ENCODE measurements at places on chromosomes 7 and 10.
A peak's percentile ranks its signal among the peaks of the same experiment; 100 is the strongest.

DNA sequence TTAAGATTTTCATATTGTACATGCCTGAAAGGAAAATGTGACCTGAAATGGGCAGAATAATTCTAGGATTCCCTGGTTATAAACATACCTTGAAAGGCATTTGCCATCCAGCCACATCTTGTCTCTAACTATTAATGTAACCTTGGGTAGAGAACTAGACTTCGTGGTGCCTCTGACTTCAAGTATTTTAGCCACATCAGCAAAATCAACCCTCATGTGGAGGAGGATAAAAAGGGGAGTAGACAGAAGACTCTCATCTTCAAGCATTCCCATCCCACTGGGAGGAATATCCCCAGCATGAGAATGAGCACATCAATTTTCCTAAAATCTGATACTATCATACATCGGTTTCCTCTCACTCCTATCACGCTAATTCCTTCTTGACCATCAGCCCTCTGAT lies 164.7 kb upstream of the NOBOX start:
- no peak for DNase-seq

DNA sequence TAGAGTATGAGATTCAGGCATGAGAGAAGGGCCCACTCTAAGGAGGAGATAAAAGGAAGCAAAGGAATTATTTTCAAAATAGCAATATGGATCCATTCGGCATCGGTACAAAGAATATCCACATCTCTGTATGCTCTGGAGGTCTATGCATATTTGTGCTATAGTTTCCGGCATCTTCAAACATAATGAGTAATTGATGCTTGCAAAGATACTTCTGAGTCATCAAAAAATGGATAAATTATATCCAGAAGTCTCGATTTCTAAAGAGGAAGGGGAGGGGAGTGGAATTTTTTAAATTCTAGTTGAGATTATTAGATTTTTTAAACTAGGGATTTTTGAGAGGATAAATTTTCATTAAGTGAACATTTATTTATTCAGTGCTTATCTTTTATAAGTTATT lies 72.9 kb upstream of the KIAA1217 start:
- no peak for DNase-seq

DNA sequence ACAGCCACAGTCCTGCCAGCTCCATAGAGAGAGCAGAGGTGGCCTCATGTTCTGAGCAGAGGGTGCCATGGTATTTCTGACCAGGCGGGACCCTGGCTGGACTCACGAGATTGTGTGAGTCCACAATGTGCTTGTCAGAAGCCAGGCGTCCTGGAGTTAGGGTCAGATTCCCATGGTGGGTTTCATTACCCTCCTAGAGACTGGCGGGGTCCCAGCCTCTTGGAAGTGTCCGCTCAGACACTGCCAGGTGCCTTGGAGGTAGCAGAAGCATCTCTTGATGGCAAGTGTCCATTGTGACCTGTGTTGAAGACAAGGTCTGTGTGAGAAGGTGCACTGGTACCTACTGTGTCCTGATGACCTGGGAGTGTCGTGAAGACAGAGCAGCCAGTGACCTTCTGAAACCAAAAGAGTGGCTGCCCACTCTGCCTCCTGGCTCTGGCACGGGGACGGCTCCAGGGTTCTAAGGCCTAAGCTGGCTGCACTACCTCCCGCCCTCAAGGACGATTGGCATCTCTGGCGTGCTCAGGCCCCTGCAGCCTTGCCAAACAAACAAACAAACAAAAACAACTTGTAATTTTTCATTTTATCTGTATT lies 56.8 kb downstream of the MGMT start:
- peak; percentile 64 for DNase-seq

DNA sequence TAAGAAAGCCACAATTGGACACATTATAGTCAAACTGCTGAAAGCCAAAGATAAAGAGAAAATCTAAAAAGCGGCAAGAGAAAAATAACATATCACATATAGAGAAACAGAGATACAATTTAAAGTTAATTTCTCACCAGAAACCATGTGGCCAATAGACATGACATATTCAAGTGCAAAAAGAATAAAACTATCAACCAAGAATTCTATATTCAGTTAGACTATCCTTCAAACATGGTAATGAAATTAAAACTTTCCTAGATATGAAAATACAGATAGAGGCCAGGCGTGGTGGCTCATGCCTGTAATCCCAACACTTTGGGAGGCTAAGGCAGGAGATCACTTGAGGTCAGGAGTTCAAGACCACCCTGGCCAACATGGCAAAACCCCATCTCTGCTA lies 129.1 kb upstream of the RNF32 start:
- no peak for DNase-seq

DNA sequence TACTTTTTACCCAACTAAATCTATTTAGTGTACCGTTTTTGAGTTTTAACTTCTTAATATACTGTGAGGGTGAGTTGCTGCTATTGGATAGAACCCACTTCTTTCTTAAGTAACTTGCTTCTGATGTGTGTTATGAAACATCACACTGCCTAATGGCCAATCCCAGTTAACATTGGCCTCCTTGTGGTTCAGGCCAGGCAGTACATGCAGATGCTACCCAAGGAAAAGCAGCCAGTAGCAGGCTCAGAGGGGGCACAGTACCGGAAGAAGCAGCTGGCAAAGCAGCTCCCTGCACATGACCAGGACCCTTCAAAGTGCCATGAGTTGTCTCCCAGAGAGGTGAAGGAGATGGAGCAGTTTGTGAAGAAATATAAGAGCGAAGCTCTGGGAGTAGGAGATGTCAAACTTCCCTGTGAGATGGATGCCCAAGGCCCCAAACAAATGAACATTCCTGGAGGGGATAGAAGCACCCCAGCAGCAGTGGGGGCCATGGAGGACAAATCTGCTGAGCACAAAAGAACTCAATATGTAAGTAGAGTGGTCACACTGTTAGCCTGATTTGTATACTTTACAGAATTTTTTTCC lies 39.7 kb downstream of the TES start:
- DNase-seq = peak; percentile 84

DNA sequence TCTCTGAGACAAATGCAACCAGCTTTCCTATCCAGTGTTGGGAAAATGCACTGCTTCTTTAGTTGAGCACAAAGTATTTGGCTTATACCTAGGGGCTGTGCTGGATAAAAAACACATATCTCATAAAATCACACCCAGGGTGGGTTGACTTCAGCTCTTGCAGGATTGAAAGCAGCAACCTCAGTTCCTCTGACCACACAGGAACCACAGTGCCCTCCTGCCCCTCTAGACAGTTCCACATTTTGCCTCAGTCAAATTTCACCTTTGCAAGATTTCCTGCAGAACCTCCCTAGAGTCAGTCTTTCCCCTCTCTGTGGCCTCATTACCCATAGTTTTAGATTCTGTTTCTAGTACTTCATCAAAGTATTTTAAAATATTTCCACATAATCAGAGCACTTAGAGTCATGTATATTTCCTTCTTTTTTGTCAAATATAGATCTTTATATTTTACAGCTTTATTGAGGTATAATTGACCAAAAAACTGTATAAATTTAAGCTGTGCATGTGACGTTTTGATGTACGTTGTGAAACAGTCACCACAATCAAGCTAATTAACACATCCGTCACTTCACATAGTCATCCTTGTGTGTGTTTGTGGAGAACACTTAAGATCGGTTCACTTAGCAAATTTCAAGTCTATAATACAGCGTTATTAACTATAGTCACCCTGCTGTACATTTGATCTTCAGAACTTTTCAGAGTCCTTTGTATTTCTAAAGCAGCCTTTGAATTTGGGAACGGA lies 37.0 kb upstream of the EGR2 start:
- DNase-seq = no peak

DNA sequence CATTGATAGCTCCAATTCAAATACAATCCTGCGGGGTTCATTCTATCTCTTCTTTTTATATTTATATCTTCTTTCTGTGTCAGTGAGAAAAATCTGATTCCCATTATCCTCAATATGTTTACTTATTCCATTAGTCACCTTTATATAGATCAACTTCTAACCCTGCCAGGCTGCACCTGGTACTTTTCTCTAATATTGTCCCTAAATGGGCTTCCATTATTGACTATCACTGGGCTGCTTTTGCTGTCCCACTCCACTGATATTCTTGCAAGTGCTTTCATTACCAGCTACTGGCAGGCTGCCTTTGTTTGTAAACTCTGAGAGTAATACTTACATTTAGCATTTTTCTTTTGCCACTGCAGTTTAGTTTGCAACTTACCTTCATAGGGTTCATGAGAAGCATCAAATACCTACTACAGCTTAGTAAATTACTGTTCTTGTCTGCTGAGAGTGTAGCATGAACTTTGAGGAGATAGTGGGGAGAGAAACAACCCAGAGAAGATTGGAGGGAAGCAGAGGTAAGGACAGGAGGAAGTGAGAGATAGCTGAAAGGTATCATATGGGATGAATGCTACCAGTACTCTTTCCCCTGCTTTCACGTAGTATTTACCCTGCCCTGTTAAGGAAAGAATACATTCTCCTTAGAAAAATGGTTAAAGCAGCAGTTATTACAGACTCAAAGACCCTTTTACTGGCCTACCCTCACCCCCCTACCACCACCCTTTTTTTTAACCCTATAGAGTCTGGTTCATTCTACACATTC lies 119.1 kb downstream of the PHTF2 start:
- no peak for DNase-seq

GRCh38 chr7:22190736-22191135 lies 166.2 kb downstream of the RAPGEF5 start:
- no peak for DNase-seq

DNA sequence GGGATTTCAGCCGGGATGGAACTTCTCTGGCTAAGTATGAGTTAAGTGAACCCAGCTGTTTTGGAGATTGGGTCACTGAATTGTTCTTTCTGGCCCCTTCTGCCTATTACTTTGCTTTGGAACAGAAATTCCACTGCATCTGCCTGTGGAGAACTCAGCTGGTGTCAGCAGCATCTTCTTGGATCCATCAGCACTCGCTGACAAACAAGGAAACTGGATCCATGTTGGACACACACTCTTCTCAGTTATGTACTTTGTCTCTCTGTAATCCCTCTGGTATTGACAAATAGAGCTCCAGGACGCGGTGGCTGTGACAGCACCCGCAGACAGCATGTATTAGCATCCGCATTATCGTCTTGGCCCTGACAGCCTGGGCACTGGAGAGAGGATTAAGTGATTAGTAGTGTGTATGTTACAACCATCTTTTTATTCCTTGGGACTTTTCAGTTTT lies 73.0 kb upstream of the BMPER start:
- DNase-seq = no peak

DNA sequence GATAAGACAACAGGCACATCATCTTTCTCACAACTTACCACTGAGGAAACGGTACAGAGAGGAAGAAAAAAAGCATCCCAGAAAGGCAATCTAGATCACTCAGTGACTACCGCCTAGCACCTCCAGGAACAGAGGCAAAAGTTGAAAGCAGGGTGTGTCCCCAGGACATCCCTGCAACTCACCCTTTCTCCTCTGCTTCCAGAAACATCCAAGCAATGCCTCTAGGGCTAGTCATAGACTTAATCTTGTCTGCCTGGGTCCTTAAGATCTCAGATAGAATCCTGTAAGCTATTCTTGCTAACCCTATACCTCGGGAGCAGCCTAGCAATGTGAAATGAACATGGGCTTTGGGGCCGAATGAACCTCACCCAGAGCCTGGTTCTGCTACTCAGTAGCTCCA lies 18.8 kb upstream of the PDCD4 start:
- no peak for DNase-seq

DNA sequence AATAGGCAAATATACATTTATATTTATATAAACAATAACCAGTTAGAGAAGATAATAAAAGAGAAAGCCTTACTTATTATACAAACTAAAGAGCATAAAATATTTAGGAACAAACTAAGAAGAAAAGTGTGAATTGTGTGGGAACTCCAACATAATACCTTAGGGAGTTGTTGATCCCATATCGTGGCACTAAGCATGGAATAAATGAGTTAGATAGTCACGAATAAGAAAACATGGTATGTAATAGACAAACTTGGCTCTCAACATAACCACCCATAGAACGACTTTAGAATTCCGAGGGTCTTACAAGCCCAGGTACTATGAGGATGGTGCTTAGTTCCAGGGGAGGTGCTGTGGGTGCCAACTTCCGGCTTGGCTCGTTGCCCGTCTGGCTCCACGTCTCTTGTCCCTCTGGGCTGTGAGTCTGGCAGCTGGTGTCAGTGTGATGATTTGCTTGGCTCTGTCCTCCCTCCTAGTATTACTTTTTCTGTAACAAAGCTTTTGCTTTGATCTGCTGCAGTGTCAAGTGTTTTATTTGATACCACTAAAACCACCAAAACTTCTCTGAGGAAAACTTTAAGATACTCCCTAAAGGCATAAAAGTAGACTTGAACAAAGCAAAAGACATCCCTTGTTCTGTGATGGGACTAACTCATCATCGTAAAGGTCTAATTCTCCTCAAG lies 9.5 kb upstream of the RBM20 start:
- DNase-seq = no peak

Measured in osteoblast (primary cell).